Memory B cell (primary cell): ENCODE measurements at places on chromosomes 13 and 19.

- peak; percentile 33 for DNase-seq
Observed at GRCh38 chr13:79401259-79402070, 4.6 kb downstream of the RBM26 start.

DNA sequence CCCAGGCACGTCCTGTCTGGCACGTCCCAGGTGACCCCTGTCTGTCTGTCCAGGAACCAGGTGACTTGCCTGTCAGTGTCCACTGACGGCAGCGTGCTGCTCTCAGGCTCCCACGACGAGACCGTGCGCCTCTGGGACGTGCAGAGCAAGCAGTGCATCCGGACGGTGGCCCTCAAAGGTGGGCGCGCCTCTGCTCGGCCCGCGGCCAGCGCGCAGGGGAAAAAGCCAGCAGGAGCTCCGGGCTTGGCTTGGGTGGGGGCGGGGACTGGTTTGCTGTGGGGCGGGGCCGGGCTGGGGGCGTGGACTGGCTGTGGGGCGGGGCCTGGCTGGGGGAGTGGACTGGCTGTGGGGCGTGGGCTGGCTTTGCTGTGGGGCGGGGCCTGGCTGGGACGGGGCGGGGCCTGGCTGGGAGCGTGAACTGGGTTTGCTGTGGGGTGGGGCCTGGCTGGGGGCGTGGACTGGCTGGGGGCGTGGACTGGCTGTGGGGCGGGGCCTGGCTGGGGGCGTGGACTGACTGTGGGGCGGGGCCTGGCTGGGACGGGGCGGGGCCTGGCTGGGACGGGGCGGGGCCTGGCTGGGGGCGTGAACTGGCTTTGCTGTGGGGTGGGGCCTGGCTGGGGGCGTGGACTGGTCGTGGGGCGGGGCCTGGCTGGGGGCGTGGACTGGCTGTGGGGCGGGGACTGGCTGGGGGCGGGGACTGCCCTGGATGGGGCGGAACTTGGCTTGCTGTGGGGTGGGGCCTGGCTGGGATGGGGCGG, 7.2 kb downstream of the WDR18 start:
- DNase-seq: no peak

GRCh38 chr13:23822252-23822824, 66.9 kb downstream of the MIPEP start:
- DNase-seq: no peak

DNA sequence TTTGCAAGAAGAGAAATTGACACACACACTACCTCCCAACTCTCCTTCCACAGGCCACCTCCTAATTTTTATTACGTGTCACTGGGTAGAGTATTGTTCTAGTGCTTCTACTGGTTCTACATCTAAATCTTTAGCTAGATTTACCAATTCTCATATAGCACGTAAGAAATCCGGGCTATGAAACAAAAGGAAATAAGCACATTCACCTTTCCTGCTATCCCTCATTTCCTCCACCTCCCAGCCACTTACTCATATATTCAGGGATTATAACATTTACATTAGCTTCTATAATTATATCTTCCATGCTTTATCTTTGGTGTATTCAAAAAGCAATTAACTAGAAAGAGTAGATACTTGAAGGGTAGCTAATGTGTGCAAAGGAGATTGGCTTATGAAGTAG, 39.7 kb downstream of the USP12 start:
- DNase-seq: no peak

- DNase-seq: no peak
Observed at GRCh38 chr19:51372021-51372648, 319 bp downstream of the NKG7 start.

GRCh38 chr13:79740991-79741390, 260.0 kb downstream of the NDFIP2 start:
- no peak for DNase-seq

GRCh38 chr13:84563611-84564010, 681.3 kb upstream of the SLITRK1 start:
- no peak for DNase-seq

DNA sequence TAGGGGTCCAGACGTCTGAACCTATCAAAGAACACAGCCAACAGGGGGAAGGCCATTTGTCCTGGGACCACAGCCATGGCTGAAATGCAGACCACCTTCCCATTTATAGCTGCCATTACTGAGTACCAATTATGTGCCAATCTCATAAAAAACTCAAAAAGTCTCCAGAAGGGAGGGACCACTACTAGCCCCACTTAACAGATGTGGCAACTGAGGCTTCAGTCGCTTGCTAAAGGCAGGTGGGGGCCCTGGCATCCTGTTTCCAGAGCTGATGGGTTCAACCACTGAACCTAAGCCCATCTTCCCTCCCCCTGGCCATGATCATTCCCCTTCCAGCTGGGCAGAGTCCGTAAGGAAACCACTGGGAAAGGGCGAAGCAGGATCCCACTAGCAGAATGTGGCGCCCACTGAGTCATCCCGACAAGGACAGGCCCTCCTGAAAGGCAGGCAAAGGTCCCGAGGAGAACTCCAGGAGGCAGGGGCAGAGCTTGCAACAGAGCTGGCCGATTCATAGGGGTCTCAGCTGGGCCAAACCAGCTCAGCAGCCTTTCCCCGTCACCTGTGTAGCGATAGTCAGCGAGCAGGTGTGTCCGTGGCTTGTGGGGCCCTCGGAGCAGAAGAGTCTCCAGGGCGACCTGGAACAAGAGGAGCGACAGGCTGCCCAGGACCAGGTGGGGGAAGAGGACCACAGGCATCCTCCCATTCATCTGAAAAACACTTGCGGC, 14.3 kb upstream of the NAPA start:
- no peak for DNase-seq

DNA sequence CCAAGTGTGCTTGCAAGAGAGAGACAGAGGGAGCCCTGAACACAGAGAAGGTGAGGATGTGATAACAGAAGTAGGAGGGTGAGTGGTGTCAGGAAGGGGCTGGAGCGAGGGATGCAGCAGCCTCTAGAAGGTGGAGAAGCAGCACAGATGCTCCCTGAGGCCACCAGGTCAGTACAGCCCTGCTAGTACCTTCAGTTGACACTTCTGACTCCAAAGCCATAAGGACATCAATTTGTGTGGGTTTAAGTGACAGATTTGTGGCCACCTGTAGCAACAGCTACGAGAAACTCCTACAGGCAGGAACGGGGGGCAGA, 6.9 kb downstream of the ERICH4 start:
- DNase-seq: no peak

GRCh38 chr13:32585550-32586079, 637 bp upstream of the PDS5B start:
- DNase-seq: peak; percentile 22

- DNase-seq: no peak
Observed at GRCh38 chr19:17309965-17310461, 650 bp downstream of the DDA1 start.

DNA sequence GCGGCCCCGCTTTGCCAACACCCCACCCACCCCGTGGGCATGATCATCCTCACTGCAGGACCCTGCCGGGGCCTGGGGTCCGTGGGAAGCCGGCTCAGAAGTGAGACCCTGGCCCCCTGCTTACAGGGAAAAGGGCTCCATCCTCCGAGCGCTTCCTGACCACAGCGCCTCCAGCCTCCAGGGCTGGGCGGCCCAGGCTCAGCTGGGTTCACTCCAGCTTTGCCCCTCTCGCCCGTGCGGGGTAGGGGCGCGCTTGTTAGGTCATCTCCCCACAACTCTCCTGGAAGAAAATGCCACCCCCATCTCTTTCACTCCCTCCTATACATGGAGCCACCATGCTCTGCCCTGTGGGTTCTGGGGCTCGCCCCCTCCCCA, 6.6 kb upstream of the C1QTNF9B start:
- no peak for DNase-seq

DNA sequence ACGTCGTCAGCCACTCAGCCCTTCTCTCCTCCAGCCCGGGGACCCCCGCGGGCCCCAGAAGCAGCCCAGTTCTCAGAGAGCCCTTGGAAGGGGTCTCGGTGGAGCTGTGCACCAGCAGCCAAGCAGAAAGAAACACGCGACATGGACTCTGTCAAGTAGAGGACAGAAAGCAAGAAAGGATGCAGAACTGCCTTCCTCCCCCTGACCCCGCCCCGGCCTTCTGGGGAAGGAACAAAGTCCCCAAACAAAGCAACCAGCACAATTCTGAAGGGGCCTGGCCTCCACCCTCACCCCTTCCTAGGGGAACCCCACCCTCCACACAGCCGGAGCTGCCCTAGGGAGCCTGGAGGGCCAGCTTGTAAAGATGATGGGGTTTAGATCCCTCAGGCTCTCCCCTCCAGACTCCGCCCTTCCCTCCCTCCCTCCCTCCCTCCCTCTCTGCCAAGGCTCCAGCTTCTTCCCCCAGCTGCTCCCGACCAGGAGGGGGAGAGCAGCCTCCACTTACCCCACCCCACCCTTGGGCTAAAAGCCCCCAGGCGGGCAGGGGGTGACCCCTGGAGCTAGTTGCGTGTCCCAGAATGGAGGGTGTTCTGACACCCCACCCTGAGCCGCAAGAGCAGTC, 7.8 kb downstream of the LYL1 start:
- DNase-seq: no peak

GRCh38 chr19:30207357-30207756, 164.8 kb upstream of the ZNF536 start:
- no peak for DNase-seq

- no peak for DNase-seq
Observed at GRCh38 chr13:74554569-74555275, 420.5 kb upstream of the KLF12 start.

- DNase-seq: no peak
Observed at GRCh38 chr19:850221-850978, 1.7 kb upstream of the ELANE start.

DNA sequence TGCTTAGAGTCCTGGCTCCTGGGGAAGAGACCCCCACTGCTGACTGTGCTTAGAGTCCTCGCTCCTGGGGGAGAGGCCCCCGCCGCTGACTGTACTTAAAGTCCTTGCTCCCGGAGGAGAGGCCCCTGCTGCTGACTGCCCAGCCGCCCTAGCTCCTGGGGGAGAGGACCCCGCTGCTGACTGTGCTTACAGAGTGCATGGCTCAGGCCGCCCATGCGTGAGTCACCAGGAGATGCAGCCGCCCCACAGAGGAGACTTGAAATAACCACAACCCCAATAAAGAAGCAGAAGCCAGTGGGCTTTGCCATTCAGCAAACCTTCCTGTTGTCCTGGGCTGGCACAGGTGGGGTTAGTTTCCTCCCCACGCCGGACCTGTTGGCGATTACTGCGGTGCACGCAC, 79.2 kb upstream of the C13orf46 start:
- DNase-seq: no peak

DNA sequence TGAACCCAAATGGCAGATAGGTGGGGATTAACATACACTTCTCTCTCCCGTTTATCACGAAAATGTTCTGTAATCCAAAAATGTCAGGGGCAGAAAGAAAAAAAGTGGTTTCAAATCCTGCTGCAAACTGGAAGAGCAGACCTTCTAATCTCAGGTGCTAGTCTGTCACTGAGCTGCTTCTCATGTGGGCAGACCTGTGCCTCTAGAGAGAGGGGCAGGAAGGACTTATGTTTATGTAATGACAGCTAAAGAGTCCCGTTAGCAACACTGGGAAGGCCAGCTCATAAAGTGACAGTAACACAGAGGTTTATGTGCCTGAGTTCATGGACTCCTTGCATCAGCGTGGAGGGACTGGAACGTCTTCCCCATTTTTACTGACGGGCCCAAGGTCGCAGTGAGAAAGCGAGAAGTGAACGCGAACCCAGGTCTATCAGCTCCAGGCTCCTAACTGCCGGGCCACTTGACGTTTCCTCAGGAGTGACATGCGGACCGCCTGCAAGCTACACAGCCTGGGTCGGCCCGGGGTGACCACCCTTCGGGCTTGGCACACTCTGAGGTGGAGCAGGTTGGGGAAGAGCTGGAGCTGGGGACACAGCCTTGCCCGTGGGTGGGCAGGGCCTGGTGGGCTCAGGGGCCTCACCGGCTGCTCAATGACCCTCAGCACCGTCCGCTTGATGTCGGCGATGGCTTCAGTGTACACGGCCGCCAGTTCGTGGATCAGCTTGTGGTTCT, 9.6 kb upstream of the RSPH6A start:
- no peak for DNase-seq

DNA sequence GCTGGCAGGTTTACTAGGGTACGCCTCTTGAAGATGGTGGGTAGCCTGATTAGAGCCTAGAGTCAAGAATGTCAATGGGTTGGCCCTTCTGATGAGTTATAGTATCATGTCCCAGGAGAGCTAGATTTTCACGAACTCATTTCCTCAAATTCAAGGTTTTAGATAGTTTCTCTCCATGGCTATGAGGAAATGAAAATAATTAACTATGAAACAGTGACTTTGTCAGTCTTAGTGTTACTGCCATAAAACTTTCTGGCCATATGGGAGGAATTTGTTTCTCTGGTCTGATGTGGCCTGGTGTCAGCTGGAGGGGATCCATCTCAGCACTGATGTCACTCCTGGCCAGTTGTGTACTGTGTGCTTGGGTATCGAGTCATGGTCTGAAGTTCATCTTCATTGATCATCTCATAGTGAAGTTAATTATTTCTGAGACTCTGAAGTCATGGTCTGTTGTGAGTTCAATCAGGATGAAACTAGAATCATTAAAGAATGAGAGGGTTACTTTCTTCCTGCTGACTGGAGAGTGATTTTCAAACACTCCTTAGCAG, 49.4 kb upstream of the TNFSF11 start:
- DNase-seq: no peak

DNA sequence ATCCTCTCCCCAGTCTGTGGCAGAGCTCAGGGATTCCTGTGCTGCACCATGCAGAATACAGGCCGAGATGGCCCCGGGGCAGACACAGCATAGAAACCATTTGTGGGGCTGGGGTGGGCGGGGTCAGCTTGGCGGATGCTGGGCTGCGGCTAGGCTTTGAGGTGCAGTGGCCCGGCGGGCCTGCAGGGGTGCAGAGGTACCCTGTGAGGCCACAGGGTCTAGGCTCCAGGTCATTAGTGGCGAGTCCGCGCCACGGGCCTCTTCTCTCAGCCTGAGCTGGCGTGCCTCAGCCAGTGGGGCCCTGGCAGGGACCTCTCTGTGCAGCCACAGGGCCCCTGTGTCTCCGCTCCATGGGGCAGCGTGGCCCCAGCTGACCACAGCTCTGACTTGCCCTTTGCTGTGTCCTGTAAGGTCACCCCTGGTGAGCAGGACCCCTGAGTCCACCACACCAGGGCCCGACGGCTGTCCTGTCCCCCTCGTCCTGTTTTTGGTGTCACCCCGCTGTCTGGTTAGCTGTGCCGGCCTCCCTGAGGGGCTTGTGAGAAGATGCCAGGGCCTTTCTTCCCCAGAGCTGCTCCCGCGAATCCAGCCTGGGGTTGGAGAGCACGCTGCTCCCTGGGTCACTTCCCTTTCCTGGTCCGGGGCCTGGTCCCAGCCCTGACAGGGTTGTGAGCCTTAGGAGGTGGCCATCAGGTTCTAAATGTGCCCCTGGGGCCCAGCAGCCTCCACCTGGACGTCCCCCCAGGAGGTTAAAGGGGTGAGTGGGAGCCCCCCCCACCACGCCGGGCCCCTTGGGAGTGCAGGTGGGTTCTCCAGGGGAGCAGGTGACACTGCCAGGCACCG, 12.1 kb downstream of the KDM4B start:
- DNase-seq: no peak

DNA sequence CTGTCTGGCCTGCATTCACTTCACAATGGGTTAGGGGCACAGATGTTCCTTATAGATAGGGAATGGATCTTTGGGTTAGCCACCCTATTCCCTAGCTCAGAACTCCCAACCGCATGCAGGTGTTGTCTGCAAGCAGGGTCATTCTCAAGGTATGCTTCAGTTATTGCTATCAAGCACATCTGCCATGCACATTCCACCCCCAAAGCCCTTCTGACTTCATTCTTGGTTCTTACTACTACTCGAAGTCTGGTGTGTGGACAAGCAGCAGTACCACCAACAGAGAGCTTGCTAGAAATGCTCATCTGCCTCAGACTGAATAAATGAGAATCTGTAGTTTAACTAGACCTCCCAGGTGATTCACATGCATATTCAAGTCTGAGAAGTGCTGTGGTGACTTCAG, 31.3 kb downstream of the SERPINE3 start:
- no peak for DNase-seq
